ENCODE measurements at places on chromosomes 12 and 14.

DNA sequence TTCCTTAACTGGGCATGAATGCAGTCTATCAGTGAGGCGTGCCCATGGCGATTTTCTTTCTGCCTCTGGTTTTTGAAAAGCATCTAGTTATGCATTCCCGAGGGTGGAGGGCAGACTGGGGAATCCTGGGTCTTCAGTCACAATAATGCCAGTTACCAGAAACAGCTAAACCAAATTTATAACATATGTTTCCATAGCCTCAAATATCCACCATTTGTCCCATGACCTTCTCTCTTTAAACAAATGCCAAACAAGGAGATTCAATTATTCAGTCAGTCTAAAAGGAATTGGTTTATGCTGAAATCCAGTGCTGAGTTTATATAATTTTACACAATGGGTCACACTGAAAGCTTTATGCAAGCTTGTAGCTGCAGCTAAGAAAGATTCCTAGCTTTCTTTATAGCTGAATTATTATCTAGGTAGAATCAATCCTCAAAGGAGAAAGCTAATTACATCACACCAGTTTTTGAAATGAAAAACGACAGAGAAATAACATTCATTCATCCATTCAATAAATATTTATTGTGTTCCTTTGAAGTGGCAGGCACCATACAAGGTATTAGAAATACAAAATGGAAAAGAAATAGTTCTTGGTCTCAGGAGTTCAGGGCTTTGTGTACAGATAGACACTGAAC, 131.3 kb upstream of the RAP1B start:
- no peak for DNase-seq

DNA sequence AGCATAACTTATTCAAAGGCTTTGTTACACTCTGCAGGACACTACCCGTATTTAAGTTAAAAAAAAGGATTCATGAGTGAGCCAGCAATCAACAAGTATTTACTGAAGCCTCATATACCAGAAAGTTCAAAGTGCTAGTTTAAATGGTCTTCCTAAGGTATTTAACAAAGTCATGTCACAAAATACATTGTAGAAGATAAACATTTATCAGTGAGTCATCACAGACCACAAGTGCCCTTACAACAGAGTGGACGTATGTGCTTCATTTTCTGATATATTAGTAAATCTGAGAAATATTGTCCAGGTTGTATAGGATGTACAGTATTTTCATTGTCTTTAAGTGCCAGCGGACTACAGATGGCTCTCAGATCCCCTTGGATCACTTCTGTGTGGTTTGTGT, 24.2 kb downstream of the FLRT2 start:
- DNase-seq = no peak

DNA sequence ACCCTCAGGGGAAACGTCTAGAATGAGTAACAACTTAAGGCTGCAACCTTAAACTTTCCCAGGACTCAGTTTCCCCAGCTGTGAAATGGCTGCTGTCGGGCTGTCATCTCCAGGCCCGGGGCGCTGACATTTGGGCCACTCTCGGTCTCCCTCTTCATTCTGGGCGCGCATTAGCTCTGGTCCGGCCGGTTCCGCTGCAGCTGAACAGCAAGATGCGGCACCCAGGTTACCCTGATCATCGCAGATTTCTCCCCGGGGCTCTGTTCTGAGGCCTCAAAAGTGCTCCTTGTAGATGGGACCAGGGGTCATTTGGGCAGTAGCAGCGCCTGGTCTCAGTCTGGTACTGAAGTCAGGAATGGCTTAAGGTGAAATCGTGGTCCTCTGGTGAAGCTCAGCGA, 890 bp upstream of the BCL7A start:
- DNase-seq = no peak

- DNase-seq = no peak
Measured at GRCh38 chr12:58443273-58443980, 476.9 kb downstream of the LRIG3 start.

DNA sequence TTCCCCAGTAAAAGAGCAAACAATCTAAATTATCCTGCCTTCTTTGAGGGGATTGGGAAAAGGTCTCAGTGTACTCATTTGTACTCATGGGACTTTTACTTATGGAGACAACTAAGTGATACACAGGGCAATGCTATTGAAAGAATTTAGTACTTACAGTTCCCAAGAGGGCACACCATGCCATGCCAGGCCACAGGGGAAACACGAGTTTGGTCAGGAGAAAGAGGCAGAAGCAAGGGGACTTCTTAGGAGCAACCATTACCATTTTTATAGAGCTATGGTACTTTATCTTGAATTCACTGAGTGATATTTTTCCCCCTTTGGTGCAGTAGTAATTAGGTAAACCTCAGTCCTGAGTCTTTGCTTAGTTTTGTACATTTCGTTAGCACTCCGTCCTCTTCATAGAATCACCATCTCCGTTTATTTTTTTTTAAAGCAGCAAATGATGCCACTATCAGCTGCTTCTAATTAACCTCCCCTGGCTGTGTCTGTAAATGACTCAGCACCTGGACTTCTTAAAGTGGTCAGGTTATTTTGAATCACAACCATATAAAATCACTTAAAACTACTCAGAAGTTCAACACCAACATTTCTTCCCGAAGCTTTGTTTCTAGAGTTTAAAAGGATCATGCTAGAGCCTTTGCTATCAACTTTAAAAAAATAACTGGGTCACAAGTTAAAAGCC, 5.9 kb upstream of the WASHC3 start:
- no peak for DNase-seq
